Astrocyte of the hippocampus (primary cell): ENCODE measurements at places on chromosomes 5 and 9.

- DNase-seq, result no peak
Observed at GRCh38 chr9:72102520-72102919, 42.1 kb upstream of the C9orf57 start.

GRCh38 chr9:136533775-136534157, 12.1 kb downstream of the NOTCH1 start:
- peak; percentile 52 for DNase-seq

DNA sequence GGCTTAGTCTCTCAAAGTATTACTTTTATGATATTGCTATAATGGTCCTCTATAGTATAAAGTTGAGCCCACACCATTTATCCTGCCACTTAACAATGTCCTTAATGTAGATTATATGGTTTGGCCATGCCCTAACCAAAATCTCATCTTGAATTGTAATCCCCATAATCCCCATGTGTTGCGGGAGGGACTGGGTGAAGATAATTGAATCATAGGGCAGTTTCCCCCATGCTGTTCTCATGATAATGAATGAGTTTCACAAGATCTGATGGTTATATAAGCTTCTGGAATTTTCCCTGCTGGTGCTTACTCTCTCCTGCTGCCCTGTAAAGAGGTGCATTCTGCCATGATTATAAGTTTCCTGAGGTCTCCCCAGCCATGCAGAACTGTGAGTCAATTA, 498.8 kb downstream of the RAB3C start:
- DNase-seq, result no peak

GRCh38 chr9:110942522-110942921, 95.7 kb downstream of the LPAR1 start:
- DNase-seq, result peak; percentile 85

GRCh38 chr9:81146241-81146640, 543.1 kb downstream of the TLE1 start:
- no peak for DNase-seq

- DNase-seq, result no peak
Observed at GRCh38 chr9:107620801-107621200, 131.2 kb upstream of the KLF4 start.

- peak; percentile 90 for DNase-seq
Observed at GRCh38 chr5:126354012-126354857, 69.0 kb upstream of the GRAMD2B start.

DNA sequence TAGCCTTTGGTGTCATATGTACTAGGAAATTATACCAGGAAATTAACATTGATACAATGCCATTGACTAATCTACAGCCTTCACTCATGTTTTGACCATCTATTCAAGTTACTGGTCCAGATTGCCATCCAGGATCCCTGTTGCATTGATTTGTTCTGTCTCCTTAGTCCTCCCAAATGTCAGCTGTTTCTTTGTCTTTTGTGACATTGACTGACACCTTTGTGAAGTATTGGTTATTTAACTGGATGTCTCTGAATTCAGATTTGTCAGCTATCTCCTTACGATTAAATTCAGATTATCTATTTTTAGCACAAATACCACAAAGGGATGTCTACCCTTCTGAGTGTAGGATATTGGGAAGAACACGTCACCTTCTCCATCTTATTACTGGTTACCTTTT, 73.7 kb upstream of the CTNND2 start:
- no peak for DNase-seq

- no peak for DNase-seq
Observed at GRCh38 chr5:15574806-15575325, 74.9 kb downstream of the FBXL7 start.

DNA sequence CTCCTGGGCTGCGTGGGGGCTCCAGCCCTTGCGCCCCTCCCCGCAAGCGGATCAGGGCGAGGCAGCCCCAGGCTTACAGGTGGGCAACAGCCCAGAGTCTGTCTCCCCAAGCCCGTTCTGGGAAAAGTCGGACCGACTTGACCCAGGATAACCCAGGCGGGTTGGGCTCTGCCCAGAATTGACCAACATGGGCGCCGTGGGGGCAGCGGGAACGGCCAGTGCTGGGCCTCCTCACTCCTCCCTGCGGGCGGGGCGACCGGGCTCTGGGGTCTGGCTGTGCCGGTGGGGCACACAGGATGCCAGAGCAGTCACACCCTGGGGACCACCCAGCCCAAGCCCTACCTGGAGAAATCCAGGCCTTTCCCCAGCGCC, 15.3 kb upstream of the SYNPO start:
- DNase-seq, result no peak

DNA sequence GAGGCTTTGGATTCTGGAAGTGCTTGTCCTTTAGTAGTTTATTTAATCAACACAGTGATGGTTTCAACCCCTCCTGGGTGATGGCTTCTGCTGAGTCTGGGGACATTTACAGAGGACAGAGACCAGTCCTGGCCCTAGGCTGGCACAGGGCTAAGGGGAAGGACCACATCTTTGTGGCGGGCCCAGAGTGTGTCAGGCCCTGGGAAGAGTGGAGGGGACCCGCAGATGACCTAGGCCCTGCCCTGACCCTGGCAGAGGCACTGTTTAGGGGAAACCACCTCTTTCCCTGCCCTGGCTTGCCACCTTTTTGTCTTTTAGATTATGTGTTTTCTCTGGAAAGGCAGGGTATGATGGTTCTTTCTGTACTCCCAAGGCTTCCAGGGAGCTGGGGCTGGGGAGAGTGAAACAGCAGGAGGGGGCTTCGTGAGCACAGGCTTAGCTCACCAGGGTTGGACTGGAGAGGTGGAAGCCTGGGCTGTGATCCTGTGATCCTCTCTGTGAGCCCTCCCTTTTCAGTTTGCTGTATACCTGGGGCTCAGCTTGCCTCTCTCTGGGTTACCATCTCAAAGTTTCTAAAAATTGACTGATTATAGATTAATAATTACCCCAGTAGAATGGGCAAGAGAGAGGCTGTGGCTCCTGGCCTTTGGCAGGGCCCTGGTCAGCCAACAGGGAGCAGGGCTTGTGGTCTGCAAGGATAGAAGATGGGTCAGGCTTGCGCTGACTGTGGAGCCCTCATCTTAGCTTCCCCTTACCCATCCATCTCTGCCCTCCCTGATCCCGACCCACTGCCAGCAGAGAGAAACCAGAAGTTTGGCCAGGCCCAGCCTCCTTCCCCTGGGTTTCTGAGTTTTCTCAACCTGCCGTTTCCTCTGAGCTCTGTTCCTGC, 1.7 kb upstream of the SYNPO start:
- no peak for DNase-seq

DNA sequence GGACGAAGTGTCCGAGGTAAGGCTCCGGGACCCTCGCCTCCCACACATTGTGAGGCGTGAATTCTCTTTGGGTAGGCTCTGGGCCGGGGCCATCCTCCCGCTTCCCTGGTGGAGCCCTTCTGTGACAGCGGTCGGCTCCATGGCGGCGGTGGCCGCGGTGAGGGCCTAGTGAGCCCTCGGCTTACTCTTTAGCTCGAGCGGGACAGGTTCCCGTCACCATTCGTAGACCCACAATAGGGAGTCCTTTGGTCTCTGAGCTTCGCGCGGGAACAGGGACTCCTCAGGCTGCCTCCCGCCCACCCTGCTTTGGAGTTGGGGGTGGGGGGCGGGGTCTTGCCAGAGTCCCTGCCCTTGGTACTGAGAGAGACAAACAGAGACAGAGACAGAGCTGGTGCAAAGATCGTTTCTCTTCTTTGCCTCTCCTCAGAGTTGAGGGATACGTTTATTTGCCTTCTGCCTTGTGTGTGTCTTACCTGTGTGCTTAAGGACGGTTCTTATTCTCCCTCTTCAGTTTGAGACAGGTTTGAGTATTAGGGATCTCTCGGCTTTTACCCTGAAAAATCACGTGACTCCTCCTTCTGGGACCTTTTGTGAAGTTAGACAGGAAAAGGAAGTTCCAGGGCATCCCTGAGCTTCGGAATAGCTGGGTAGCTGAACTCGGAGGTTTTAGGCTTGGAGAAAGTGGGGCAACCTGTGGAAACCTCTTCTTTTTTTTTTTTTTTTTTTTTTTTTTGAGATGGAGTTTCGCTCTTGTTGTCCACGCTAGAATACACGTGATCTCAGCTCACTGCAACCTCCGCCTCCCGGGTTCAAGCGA, 833 bp downstream of the ANKHD1 start:
- DNase-seq, result peak; percentile 76

GRCh38 chr5:155019601-155020226, 6.2 kb downstream of the KIF4B start:
- DNase-seq, result no peak

DNA sequence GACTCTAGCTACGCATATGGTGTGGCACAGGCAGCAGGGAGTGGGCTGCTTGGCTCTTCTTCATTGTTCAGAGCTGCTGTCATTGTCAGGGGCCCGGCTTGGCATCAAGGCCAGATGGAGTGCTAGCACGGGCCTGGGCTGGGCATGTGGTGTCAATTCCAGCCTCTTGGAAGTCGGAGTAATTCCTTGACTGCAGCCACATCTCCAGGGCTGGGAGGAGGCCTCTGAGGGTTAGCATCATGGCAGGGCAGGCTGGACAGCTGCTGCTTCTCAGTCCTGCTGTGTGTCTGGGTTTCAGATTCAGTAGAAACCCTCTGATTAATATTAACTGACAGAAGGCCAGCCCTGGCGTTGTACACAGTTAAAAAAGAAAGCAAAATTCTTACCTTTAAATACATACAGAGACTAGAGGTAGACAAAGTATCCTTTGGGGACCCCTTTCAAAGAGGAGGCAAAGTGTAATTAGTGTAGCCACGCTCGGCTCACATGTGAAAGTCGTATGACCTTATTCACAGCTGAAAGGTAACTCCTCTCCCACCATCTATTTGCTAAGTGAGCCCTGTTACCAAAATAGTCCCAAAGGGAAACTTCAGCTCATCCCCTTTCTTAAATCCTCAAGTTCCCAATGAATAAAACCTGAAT, 126.4 kb downstream of the DOCK2 start:
- DNase-seq, result no peak

GRCh38 chr9:105172436-105172835, 72.0 kb upstream of the SLC44A1 start:
- DNase-seq, result no peak

DNA sequence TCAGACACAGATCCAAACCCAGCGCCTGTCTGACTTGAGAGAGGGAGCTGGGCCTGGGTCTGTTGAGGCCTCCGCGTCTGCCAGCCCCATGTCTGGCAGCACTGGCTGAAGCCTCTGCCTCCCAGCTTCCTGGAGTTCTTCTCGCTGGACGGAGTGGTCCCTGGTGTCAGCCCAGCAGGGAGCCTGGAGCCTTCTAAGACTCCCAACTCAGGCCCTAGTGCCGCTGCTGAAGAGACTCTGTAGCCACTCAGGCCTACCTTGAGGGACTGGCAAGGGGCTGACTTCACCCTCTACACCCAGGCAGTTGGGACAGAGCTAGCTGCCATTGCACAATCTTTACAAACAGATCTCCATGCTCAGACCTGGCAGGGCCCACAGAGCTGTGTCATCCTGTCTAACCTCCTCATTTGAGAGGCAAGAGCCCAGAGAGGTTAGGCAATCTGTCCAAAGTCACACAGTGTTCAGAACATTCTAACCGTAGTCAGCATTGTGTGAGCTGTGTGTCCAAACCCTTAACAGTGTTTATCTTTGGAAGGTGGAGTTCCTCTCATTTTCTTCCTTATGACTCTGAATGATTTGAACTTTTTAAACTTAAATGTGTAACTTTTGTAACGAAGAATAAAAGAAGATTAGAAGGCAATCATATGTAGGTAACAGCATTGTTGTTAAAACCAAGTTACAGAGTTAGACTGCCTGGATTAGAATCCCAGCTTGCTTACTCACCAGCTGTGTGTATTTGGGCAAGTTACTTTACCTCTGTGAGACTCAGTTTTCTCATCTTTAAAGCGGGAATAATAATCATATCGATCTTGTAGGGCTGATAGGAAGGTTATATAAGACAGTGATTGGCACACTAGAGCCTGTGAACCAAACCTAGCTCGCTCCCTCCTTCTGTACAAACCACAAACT, 4.6 kb upstream of the DUSP1 start:
- peak; percentile 46 for DNase-seq

- DNase-seq, result no peak
Observed at GRCh38 chr5:159103086-159103485, 3.4 kb upstream of the EBF1 start.

DNA sequence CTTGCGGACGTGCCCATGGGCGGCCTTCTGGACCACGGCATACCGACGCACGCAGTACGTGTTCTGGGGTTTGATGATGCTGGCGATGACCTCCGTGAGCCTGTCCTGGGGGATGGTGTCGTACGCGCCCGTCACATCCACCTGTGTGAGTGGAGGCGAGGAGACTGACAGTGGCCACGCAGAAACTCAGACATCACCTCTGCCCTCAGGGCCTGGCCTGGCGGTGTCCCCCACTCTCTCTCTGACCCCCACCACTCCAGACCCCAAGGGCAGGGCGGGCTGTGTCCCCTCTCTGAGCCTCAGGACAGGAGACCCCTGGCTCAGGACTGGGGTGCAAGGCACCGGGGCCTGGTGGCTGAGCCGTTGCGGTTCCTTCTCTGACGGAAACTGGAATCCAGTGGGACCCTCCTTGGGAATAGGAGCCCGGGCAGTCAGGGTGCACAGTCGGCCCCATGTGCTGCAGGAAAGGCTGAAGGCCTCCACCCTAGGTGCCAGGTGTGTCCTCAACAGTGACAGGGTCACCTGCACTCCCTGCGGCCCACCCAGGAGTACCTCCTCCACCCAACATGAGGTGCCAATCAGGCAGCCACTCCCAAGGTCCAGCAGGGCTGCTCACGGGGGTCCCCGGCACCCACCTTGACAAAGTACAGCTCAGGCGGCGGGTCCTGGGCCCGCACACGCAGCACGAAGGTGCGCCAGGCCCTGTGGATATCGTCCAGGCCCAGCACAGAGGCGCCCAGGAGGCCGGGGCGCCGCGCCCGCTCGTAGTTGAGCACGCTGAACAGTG, 16.0 kb downstream of the TERT start:
- no peak for DNase-seq

GRCh38 chr9:37286530-37287175, 135.8 kb upstream of the GRHPR start:
- DNase-seq, result no peak

DNA sequence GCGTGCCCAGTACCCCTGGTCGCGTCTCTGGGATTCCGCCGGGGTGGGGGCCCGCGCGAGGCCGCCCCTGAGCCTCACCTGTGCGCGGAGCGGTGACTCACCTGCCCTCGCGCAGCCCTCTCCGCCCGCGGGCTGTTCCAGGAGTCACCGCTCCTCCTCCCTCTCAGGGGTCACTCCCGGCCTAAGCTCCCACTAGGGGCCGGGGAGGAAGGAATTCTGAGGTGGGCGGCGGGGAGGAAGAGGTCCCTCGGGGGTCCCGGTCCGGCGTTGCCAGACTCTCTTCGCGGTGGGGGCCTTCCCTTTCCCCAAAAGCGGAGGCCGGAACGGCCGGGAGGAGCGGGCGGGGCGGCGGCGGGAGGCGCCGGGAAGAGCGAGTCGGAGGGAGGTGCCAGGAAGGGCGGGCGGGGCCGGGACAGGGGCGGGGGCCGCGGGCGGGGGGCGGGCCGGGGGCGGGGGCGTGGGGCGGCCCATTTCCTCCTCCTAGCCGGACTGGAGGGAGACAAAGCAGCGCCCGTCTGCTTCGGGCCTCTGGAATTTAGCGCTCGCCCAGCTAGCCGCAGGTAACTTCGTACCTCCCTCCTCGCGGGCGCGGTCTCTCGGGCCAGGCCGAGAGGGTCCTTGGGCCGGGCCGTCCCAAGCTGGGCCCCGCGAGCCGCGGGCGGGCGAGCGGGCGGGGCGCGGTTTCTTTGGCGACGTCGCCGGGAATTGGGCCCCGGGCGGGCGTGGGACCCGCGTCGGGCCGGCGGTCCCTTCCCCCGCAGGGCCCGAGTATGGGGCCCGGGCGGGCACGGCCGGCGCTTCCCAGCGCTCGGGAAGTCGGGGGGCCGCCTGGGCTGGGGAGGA, at the start of gene CTNNA1:
Gene CTNNA1, plus strand, starts transcription at position 475 of the 843 bp plus-strand sequence. CDS start 28,500 bp downstream, outside the sequence.
- peak; percentile 88 for DNase-seq
